Right renal pelvis (tissue), 4 donors: ENCODE measurements at places on chromosomes 12 and 14.

DNA sequence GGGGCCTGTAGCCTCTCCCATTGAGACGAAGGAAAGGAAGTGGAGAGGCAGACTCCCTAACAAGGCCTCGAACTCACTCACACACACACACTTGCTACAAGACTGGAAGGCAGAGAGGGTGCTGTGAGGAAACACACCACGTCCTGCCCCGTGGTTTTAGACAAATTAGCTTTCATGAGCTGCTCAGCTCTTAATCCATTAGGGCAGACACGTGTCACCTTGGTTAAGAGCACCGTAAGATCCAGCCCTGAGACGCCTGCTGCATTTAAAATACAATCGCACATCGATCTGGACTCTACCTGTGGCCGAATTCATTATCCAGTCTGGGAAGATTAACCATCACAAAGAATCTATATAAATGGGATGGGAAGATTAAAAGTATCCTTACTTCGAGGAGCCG lies 72.0 kb downstream of the RIMBP2 start:
- DNase-seq = no peak

DNA sequence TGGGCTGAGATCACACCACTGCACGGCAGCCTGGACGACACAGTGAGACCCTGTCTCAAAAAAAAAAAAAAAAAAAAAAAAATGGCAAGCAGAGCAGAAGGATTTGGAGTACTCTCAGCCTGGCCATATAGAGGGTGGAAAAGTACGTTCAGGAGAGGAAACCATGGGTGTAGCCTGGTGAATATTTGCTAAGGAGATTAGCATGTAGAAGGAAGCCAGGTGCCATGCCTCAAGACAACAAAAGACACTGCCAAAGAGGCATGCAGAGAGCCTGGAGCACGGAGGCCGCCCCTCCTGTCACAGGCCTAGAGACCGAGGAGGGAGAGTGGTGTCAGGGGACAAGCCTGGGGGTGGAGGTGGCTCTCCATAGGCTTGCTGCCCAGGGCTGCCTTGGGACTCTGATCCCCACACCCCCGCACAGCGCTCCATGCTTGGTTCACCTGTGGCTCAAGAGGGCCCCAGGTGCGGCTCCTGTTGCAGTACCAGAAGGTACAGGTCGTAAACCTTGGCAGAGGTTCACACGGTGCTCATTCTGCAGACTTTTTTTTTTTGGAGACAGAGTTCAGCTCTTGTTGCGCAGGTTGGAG lies 27.9 kb upstream of the DEGS2 start:
- DNase-seq = no peak

GRCh38 chr14:99522934-99523703 lies 41.9 kb downstream of the CCNK start:
- DNase-seq = no peak

DNA sequence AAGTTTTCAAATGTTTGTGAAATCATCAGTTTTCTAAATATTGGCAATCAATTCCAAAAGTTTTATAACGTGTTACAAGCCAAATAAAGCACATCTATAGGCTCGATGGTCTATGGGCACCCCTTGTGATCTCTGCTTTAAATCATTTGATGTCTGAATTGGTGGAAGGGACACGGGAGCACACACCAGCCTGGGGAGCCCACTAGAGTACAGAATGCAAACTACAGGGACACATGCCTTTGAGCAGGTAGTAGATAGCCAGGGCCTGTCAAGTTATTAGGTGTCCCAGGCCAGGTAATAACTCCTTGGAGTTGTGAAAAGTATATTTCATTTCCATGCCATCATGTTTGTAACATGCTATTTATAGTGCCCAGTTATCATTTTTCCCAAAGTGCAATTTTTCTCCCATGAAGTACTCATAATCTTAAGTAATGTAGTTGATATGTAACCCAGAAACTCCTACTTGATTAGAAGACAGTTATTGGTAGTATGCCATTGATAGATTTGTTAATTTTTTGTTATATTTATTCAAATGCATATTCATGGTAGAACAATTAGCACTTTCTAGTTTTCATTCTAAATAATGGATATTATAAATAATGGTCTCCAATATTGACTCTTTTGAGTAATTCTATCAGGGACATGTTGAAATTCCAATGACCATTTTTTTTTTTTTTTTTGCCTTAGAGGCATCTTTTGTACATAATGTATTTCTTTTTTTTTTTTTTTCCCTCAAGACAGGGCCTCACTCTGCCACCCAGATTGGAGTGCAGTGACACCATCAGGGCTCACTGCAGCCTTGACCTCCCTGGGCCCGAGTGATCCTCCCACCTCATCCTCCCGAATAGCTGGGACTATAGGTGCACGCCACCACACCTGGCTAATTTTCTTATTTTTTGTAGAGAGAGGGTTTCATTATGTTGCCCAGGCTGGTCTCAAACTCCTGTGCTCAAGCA lies 96.9 kb upstream of the FGD4 start:
- DNase-seq = no peak

GRCh38 chr12:126558219-126558618 lies 1493.0 kb downstream of the AACS start:
- DNase-seq = no peak

DNA sequence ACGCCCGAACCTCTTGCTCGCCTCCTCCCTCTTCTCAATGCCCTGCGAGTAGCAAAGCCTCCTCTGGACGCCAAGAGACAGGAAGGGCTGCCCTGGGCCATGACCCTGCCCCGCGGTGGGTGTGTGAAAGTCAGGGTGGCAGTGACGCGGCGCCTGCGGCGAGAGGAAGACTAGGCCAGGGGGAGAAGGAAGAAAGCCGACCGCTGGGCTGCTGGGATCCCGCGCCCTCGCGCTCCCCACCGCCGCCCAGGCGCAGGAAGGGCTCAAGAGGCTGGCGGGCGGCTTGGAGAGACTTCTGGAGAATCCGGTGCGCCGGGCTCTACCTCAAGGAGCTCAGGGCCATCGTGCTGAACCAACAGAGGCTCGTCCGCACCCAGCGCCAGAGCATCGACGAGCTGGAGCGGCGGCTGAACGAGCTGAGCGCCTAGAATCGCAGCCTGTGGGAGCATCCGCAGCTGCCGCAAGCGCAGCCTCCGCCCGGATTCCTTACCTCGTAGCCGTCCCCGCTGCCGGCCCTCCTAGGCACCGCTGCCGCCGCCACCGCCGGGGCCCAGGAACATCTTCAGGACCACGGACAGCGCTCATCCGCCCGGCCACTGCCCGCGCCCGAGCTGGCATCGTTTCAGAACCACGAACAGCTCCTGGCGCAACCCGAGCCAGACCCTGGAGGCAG lies 105.0 kb upstream of the PRB2 start:
- DNase-seq = peak; percentile 82

DNA sequence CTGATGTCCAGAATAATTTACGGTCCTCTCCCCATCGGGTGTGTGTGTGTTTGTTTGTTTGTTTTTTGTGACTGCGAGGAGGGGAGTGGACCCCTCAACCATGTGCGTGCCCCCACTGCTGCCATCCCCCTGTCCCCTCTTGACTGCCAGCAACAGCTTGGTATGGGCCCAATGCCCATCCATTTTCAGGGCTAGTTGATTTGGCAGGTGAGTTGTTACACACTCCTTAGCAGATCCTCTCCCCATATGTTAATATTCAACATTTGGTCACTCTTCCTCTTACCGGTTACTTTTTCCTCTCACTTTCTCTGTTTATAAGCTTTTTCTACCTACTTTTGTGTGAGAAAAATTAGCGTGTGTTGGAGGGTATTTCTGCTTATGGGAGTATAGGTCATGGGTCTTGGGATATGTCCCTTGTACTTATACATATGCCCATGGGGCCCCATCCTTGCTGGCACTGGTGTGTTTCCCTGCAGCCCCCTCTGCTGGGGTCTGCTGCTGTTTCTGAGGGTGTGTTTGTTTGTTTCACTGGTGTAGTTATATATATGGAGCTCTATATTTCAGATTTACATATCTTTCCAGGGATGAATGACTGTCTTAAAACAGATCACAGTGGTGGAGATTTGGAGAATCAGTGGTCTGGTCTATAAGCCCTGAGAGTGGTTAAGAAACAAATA lies 33.8 kb downstream of the ZFHX2 start:
- no peak for DNase-seq

- DNase-seq = no peak
These were observed 955.1 kb downstream of the TMTC2 start for GRCh38 chr12:83641789-83642188.

GRCh38 chr12:93174473-93174872 lies 203.3 kb upstream of the NUDT4 start:
- no peak for DNase-seq

DNA sequence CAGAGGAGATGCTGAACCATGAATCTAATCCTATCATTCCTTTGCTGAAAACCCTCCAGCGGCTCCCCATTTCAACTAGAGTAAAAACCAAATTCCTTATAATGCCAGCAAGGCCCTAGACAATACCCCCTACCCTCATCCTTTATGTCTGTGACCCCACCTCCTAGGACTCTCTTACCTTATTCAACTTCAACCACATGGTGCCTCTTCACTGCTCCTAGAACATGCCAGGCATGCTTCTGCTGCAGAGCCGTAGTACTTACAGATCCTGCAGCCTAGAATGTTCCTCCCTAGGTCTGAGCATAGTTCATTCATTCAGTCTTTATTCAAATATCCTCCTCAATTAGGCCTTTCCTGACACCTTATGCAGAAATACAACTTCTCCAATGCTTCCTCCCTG lies 54.9 kb downstream of the DCAF5 start:
- DNase-seq = no peak

DNA sequence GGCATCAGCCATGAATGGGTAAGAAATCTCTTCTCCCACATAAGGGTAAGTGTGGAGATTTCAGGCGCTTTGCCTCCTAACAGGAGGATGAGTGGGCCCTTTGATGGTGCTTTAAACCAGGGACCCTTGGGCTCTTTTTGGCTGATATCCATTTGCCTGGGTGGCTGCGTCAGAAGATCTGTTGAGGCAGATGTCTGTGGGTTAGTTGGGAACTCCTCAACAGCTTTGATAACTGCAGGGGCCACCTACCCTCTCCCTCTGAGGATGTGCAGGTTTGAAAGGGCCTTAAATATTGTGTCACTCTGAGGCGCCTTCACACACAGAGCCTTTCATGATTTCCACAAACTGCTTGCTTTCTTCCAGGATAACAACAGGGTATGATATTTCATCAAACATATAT lies 210.7 kb downstream of the PPM1H start:
- no peak for DNase-seq

DNA sequence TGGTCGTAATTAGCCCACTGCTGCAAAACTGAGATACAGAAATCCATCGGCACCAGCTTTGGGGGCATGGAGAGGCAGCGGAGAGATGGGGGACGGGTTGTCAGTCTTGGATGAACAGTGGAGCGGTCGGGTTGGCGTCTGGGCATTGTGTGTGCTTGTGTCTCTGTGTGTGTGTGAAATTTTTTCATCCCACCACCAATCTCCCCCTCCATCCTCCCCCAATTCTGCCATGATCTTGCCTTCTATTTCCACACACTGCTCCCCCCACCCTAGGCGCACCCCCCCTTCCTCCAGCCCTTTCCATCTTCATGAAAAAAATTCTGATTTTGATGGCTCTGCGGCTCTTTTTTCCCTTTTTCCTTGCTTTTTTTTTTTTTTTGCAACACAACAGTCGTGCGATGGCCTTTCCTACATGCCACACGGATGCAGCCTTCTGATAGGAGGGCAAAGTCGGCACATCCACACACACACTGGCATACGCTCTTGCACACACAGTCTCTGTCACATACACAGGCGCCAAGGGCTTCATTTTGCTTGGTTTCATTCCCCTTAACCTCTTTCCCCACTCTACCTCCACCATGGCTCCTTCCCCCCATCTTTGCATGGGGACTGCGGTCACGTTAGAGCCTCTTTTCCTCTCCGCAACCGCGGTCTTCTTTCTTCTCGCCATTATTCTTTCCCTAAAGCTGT lies 3.3 kb downstream of the NRXN3 start:
- DNase-seq = no peak

GRCh38 chr12:3564861-3565260 lies 73.9 kb downstream of the PRMT8 start:
- DNase-seq = no peak

DNA sequence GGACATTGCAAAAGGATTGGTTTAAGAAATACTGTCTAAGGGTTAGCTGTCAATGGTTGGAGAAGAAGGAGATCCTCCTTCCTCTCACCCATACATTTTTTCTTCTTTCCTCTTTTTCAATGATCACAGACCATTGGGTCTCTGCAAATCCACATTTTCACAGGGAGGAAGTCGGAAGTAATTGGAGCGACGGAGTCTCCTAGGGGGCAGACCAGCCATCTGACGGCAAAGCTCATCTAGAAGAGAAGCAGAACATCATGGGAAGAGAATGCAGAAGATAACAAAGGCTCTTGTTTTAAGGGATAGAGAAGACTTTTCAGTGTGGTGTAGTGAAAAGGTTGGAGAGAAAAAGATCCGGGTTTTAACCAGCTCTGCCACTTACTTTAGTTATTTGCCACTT lies 14.7 kb downstream of the MFAP5 start:
- DNase-seq = no peak
